ENCODE measurements at places on chromosomes 2 and 18.

DNA sequence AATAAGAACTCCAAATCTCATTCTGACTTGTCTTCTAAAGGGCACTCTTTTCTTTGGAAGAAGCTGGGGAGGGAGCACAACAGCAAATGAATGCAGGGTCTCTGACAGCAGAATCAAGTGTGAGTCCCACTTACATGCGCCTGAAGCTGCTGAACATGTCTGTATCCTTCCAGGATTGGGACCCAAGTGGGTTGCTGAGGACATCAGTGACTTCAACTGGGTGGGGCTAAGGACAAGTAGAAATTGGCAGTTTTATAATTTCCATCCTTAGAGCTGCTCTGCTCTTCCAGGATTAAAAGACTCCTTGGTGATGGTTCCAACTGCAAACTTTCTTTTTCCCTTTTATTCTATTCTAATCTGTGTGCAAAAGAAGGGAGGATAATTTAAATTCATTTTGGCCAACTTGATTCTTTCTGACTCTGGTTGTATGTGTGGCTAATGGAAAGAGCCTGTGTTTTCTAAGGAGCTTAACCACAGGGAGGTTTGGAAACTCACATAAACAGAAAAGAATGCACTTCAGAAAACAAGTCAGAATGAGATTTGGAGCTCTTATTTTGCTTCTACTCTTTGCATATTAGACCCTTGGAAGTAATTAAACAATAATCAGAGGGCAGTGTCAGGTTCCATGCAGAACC lies 20.6 kb downstream of the ANTXR1 start:
- H3K4me1 ChIP-seq = peaks cover 16% of the 10 kb centered on the region
- no peak overlapping the region for H3K4me3 ChIP-seq
- 0 out of 2 replicates have a peak overlapping the region, but pooled peaks have one; percentile 0 for H3K27ac ChIP-seq
- no peak for DNase-seq

DNA sequence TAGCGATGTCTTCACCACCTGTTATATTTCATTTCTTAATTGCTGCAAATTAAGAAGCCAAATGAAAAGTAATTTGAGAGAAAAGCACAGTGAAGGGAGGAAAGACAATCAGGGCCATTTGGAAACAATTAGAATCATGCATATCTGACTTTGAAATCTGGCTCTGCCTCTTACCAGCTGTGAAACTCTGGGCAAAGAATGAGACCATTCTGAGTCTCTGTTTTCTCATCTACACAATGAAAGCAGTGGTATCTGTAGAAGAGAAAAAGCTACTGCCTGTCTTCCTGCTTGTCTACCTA lies 334.5 kb upstream of the CYRIA start:
- H3K4me3 ChIP-seq = no peak overlapping the region
- no peaks in the 10 kb centered on the region for H3K27me3 ChIP-seq
- no peaks in the 10 kb centered on the region for H3K36me3 ChIP-seq
- DNase-seq = peak; percentile 47
- no peaks in the 10 kb centered on the region for H3K4me1 ChIP-seq

GRCh38 chr18:75247611-75248421 lies 37.2 kb downstream of the TSHZ1 start:
- peak overlapping the region; percentile 42 for H3K4me3 ChIP-seq
- no peaks in the 10 kb centered on the region for H3K36me3 ChIP-seq
- H3K27ac ChIP-seq = peak overlapping the region; percentile 88

- no peak for DNase-seq
- H3K4me1 ChIP-seq = peaks cover 5% of the 10 kb centered on the region
Observed at GRCh38 chr18:57095884-57096283, 51.0 kb upstream of the BOD1L2 start.

DNA sequence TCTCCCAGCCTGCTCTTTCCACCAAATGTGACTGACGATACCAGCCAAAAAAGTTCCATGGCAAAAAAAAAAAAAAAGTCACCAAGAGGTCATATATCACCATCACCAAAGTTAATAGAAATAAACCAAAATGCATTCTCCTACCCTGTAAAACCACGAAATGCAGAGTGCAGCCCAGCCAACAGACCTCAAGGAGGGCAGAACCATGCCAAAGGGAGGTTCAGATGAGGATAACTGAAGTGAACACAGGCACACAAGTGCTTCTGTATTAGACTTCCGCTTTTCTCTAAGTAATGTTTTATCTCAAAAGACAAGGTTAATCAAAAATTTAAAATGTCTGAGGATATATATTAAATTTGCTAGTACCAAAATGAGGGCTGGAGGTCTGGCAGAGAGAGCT lies 5.5 kb downstream of the SERPINE2 start:
- H3K27me3 ChIP-seq = no peaks in the 10 kb centered on the region
- no peak overlapping the region for H3K4me3 ChIP-seq
- H3K36me3 ChIP-seq = no peaks in the 10 kb centered on the region
- no peak overlapping the region for H3K27ac ChIP-seq
- H3K4me1 ChIP-seq = peaks cover 20% of the 10 kb centered on the region
- no peak for DNase-seq

GRCh38 chr2:99648178-99648844 lies 158.5 kb upstream of the REV1 start:
- H3K27ac ChIP-seq = no peak overlapping the region
- H3K4me1 ChIP-seq = no peaks in the 10 kb centered on the region
- DNase-seq = no peak
- no peaks in the 10 kb centered on the region for H3K27me3 ChIP-seq

GRCh38 chr2:69811018-69811417 lies 18.4 kb upstream of the GMCL1 start:
- H3K4me3 ChIP-seq = no peak overlapping the region
- peaks cover 4% of the 10 kb centered on the region for H3K4me1 ChIP-seq
- no peak overlapping the region for H3K27ac ChIP-seq
- peaks cover 31% of the 10 kb centered on the region for H3K36me3 ChIP-seq

DNA sequence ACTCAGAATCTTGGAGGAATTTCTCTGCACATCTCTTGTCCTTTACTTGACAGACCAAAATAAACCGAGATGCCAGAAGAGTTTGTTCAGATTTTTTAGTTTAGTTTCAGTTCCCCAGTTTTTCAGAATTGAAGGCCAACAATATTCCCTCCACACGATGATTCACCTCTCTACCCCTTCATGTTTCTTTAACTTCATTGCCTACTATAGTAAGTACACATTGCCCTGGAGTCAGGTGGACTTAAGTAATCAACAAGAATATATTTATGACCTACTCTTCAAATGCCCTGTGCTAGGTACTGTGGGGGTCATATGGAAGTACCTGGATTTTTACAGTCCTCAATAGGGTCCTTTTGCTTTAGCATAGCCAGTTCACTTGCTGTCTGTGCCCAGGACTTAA lies 79.6 kb upstream of the CTLA4 start:
- DNase-seq = no peak
- no peak overlapping the region for H3K27ac ChIP-seq
- H3K4me1 ChIP-seq = peaks cover 2% of the 10 kb centered on the region

GRCh38 chr18:71625556-71626090 lies 918.5 kb downstream of the CBLN2 start:
- no peak overlapping the region for H3K4me3 ChIP-seq
- no peak overlapping the region for H3K27ac ChIP-seq
- no peaks in the 10 kb centered on the region for H3K4me1 ChIP-seq
- no peaks in the 10 kb centered on the region for H3K27me3 ChIP-seq
- no peak for DNase-seq

GRCh38 chr2:181231886-181232621 lies 225.1 kb upstream of the ITGA4 start:
- peaks cover 8% of the 10 kb centered on the region for H3K4me1 ChIP-seq
- no peak for DNase-seq
- H3K27ac ChIP-seq = no peak overlapping the region

- peaks cover 22% of the 10 kb centered on the region for H3K36me3 ChIP-seq
- no peak for DNase-seq
- no peak overlapping the region for H3K27ac ChIP-seq
- H3K4me1 ChIP-seq = no peaks in the 10 kb centered on the region
- H3K4me3 ChIP-seq = no peak overlapping the region
Observed at GRCh38 chr2:170030040-170030439, 147.9 kb upstream of the MYO3B start.

DNA sequence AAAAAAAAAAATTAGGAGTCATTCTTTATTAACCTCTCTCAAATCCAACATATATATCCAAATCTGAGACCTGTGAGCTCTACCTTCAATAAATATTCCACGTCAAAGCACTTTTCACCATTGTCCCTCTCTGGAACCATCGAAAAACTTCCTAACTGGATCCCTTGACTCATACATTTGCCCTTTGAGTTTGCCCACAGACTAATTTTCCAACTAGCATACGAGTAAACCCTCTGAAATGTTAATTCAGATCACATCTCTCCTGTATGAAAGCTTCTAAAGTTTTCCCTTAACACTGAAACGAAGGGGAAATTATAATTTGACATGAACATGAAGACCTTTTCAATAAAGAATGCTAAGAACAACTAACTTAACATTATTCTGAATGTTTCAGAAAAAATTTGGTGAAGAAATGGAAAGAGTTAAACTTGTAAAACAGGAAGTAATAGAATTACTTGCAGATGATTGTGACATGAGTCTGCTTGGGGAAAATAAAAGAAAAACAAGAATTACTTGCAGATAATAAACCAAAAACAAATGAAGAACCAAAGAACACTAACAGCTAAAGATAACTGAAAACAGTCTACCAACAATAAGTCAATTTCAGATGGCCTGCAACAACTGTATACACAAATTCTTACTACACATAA lies 110.6 kb downstream of the C2orf74 start:
- H3K36me3 ChIP-seq = peaks cover 88% of the 10 kb centered on the region
- H3K4me3 ChIP-seq = peak overlapping the region; percentile 10
- H3K27me3 ChIP-seq = no peaks in the 10 kb centered on the region
- H3K27ac ChIP-seq = 0 out of 2 replicates have a peak overlapping the region, but pooled peaks have one; percentile 3

- no peak for DNase-seq
- H3K27ac ChIP-seq = no peak overlapping the region
- H3K27me3 ChIP-seq = no peaks in the 10 kb centered on the region
Observed at GRCh38 chr2:43430489-43430888, 165.3 kb downstream of the THADA start.

DNA sequence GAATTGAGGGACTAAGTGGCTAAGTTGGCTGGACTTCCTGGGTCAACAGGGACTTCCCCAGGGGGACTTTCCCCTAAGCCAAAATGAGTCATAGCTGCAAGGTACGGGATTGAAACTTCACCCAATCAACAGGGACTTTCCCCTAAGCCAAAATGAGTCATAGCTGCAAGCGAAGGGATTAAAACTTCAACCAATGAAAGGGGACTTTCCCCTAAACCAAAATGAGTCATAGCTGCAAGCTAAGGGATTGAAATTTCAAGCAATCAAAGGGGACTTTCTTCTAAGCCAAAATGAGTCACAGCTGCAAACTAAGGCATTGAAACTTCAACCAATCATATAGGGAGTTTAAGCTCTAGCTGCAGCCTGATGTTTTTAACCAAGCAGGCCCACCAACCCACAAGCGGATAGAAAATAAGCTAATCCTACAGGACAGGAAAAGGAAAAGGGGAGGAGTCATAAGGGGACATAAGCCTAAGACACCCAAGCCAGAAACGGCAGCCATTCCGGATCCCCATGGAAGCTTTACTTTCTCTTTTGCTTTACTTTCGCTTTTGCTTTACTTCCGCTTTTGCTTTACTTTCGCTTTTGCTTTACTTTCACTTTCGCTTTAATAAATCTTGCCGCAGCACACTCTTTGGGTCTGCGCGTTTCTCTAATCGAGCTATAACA lies 1375.4 kb upstream of the CELF4 start:
- H3K27ac ChIP-seq = no peak overlapping the region
- no peaks in the 10 kb centered on the region for H3K27me3 ChIP-seq
- no peaks in the 10 kb centered on the region for H3K4me1 ChIP-seq
- DNase-seq = no peak
- H3K4me3 ChIP-seq = no peak overlapping the region

DNA sequence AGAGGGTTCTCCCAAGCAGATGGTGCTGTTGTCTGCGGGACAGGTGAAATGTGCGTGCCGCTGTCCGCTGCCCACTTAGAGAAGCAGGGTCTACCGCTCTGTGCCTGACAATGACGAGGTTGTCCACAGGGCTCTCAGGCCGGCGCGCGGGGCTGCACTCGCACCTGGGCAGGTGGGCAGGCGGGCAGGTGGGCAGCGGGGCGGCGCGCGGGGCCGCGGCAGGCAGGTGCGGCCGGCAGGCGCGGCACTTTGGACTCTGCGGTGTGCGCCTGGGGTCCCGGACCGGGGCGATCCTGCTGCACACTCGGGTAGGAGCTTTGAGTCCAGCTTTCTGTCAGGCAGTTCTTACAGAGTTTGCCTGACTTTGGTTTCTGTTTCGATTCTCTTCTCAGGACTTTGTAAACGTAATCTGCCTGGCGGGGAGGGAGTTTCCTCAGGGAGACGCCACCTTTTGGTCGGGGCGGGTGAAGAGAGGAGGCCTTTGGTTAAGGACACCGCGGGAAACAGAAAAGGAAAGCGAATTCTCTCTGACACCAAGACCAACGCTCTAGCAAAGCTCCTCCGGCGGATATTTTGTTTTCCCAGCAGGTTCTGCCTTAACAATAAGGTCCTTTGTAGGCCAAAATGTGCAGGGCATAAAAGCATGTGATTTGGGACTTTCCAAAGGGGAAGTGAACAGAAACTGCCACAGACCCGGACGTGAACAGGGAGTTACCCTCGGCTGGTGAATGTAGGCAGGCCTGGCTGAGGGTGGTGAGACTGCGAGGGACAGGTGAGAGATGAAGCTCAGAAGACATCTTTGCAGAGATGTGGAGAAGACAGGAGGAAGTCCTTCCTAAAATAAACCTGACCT lies at the start of gene IFIH1:
TSS of gene IFIH1 (minus strand) at position 357 of the 853 bp plus-strand sequence. CDS start 377 bp downstream, outside the sequence.
- peaks cover 5% of the 10 kb centered on the region for H3K4me1 ChIP-seq
- H3K36me3 ChIP-seq = no peaks in the 10 kb centered on the region
- peak; percentile 44 for DNase-seq
- H3K27ac ChIP-seq = peak within 1 kb of the TSS; percentile 39
- H3K27me3 ChIP-seq = no peaks in the 10 kb centered on the region

GRCh38 chr2:160783474-160783873 lies 289.9 kb upstream of the RBMS1 start:
- no peak overlapping the region for H3K4me3 ChIP-seq
- H3K27me3 ChIP-seq = no peaks in the 10 kb centered on the region
- no peaks in the 10 kb centered on the region for H3K36me3 ChIP-seq

DNA sequence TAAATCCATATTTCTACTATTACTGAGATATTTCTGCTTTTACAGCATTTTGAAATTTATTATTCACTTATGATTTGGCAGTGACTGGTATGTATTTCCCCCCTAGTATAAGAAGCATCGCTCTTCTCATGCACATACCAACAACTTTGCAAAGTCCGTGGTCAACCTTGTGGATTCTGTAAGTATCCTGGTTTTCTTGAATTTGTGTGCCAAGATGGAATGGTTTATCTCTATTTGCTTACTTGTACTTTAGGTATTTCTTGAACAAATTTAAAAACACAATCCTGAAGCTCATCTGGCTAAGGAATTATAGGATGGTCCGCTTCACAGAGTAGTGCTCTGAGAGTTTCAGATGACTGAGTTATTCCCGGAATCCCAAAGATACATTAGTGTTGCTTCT lies 85.0 kb upstream of the FAM237A start:
- DNase-seq = no peak
- H3K4me3 ChIP-seq = no peak overlapping the region
- H3K27ac ChIP-seq = no peak overlapping the region

DNA sequence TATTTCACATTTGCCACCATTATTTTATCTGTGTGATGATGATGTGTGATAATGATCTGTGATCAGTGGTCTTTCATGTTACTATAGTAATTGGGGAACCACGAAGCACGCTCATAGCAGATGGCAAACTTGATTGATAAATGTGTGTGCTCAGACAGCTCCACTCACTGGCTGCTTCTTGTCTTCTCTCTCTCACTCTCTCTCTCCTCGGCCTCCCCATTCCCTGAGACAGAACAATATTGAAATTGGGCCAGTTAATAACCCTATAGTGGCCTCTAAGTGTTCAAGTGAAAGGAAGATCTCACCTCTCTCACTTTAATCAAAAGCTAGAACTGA lies 60.7 kb upstream of the RAPGEF4 start:
- no peaks in the 10 kb centered on the region for H3K27me3 ChIP-seq
- peaks cover 4% of the 10 kb centered on the region for H3K4me1 ChIP-seq
- H3K27ac ChIP-seq = no peak overlapping the region

All from SK-N-SH (cell line).